ENCODE measurements at places on chromosomes 4 and X.
A peak's percentile ranks its signal among the peaks of the same experiment; 100 is the strongest.

- DNase-seq: no peak
Measured at GRCh38 chr4:147339100-147339499, 141.8 kb upstream of the EDNRA start.

DNA sequence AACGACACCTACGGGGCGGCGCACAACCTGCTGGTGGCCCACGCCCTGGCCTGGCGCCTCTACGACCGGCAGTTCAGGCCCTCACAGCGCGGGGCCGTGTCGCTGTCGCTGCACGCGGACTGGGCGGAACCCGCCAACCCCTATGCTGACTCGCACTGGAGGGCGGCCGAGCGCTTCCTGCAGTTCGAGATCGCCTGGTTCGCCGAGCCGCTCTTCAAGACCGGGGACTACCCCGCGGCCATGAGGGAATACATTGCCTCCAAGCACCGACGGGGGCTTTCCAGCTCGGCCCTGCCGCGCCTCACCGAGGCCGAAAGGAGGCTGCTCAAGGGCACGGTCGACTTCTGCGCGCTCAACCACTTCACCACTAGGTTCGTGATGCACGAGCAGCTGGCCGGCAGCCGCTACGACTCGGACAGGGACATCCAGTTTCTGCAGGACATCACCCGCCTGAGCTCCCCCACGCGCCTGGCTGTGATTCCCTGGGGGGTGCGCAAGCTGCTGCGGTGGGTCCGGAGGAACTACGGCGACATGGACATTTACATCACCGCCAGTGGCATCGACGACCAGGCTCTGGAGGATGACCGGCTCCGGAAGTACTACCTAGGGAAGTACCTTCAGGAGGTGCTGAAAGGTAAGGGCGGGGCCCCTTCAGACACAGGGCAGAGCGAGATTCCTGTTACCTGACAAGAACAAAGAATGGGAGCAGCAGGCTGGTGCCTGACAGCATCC is 11.7 kb downstream of the RPL9 start:
- peak; percentile 16 for DNase-seq

- no peak for DNase-seq
Measured at GRCh38 chrX:9227276-9227675, 193.3 kb upstream of the FAM9B start.

DNA sequence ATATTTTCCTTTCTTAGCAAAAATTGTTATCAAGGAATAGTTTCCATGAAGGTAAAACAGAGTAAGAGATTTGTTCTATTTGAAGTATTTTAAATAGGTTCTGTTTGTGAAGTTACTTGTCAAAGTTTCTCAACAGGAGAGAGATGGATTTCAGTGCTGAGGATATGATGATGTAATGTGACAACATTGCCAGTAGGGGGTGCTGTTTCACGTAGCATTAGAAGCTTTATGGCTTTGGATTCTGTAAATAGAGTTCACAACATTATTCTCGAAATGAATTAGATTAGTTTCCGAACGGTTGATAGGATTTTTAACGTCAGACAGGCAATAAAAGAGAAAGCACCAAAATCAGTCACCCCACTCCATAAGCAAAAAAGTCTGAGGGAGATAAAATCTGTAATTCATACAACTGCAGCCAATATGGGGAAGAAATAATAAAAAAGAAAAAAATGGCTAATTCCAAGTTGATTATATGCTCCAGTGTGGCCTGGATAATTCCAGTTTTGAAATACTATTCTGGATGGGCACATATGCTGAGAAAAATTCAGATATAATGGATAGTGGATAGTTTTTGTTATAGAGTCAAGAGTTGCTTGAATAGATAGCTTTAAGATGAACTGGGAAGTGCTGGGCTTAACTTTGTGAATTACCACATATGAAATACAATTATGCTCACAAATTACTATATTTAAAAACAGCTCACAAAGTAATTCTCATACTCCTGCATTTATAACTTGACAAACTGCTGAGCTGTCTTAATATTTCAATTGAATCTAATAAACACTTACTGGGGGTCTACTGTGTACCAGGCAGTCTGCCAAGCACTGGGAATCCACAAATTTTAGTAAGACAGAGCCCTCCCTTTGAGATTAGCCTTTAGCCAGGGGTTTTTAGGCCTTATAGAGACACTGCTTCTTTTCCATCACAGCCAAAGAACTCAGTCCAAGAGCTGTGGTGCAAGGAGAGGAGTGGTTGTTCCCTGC is 109.1 kb downstream of the GPAT3 start:
- DNase-seq: no peak

- no peak for DNase-seq
Measured at GRCh38 chr4:155608225-155608885, 58.3 kb upstream of the GUCY1A1 start.

GRCh38 chr4:73945674-73946449 is 36.0 kb downstream of the PF4 start:
- DNase-seq: no peak

- DNase-seq: no peak
Measured at GRCh38 chr4:10879411-10880110, 195.0 kb upstream of the CLNK start.

DNA sequence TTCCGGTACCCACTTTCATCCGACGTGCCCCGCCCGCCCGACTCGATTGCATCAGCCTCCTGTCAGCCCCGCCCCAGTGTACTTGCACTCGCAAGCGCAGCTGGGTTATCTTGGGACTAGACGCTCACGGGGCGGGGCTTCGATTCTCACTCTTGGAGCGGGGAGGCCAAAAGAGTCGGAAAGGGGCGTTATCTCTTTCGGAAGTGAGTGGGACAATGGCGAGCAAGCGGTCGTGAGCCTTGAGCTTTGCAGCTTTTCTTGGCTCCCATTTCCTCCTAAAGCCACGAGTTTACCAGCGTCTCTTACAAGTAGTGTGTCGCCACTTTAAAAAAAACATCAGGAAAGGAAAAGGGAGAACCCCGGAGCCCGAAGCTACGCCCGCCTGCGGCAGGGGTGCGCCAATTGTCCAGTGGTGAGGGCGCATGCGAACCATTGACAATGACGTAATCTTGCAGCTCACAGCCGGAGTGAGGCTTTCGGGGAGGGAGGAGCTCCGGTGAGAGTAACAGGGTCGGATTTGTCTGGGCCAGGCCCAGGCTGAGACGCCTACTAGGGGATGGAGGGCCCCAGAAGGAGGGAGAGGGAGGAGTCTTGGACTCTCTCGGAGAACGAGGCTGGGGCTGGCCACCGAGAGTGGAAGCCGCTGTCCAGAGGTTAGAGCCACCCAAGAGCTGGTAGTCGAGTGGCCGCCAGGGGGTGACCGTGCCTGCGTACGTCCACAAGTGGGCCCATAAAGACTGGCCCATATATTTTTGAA is 109.5 kb downstream of the GNL3L start:
- peak; percentile 70 for DNase-seq

- no peak for DNase-seq
Measured at GRCh38 chrX:84044051-84044450, 143.9 kb downstream of the RPS6KA6 start.

- DNase-seq: no peak
Measured at GRCh38 chr4:119962631-119963030, 104.0 kb downstream of the MAD2L1 start.

- DNase-seq: no peak
Measured at GRCh38 chr4:7183780-7184460, 8.4 kb upstream of the SORCS2 start.

- DNase-seq: no peak
Measured at GRCh38 chrX:106178826-106179225, 10.7 kb downstream of the PWWP3B start.

DNA sequence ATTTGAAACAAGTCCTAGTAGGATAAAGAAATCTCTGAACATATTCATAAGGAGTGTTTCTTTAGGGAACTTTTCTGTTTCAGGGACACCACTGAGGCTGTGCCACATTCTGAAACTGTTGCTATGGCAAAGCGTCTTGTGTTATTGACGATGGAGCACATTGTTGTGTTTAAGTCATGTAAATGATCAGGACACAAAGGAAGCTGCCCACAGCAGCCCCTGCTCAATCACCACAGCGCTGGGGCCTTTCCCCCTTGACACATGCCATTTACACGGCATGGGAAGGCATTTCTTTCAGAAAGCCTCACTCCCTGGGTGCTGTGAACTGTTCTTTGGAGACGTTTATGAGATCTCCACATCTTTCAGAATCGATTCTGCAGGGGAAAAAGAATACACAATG is 39.8 kb upstream of the MID1 start:
- DNase-seq: no peak

- DNase-seq: no peak
Measured at GRCh38 chr4:148092316-148093014, 349.7 kb downstream of the NR3C2 start.

GRCh38 chr4:139647184-139647583 is 18.4 kb upstream of the MGST2 start:
- DNase-seq: no peak

- no peak for DNase-seq
Measured at GRCh38 chr4:122329876-122330565, 48.8 kb upstream of the ADAD1 start.

DNA sequence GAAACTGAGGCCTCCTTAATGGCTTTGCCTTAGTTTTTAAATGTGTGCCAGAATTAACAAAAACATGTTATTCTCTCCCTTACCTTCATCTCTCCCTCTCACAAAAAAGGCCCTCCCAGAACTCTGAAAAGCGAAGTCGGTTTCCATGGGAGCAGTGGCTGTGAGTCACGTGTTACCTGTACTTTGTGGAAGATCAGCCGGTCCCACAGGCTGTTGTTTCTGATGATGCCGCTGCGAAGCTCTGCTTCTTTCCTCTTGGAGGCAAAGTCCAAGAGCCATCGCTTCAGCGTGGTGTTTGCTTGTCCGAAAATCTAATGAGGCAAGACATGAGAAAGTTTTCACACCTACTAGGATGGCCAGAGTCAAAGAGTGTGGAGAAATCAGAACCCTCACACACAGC is 32.5 kb upstream of the CENPU start:
- DNase-seq: no peak

DNA sequence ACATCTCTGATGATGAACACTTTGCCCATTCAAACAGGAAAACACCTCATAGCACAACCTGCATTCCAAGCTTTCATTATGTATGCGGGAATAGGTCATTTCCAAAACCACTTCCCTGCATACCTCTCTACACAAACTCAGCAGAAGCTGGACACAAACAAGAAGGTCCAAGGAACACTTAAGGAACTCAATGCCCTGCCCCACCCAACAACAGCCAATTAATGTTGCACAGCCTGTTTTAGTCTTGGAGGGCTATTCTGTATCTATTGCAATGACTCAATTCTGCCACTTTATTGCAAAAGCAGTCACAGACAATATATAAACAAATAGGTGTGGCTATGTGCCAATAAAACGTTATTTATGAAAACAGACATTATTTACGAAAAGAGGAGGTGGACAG is 16.7 kb downstream of the OPHN1 start:
- no peak for DNase-seq

- no peak for DNase-seq
Measured at GRCh38 chr4:113256946-113257345, 207.5 kb downstream of the ANK2 start.

GRCh38 chr4:120004054-120004453 is 62.6 kb downstream of the MAD2L1 start:
- DNase-seq: no peak

GRCh38 chr4:96102541-96103026 is 262.7 kb downstream of the PDHA2 start:
- no peak for DNase-seq

GRCh38 chr4:1852904-1853623 is 2.9 kb downstream of the LETM1 start:
- DNase-seq: no peak

DNA sequence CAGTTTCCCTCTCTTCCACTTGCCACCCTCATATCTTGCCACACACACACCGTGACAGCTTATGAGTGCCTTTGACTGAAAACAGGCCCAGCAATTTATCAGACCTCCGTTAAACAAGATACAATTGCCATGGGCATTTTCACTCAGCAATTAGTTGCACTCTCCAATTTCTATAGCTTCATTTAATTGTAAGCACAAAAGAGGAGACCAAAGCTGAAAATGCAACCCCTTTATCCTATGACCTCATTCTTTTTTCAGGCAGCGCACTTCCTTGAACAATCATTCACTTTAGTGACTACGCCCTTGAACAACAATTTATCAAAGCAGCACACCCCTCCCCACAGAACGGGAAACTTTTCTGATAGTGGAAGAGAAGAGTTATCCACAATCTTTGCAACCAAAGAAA is 4.1 kb downstream of the POF1B start:
- no peak for DNase-seq

DNA sequence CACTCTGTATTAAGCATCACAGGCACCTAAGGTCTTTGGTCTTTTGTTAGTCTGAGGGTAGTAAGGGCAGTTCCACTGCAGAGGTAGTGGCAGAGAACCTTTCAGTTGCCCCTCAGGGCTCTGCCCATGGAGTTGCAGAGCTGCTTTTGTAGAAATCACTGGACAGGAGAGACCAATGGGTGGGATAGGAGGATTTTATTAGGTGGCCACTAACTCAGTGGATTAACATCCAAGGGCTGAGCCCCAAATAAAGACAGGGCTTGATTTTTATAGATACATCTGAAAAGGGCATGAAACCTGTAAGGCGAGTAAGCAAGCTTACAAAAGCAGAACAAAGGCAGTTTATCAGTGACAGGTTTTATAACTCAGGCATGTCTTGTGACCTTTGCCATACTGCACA is 1035.4 kb downstream of the SH3BGRL start:
- DNase-seq: no peak

GRCh38 chrX:13319953-13320352 is at the start of gene ATXN3L:
Gene ATXN3L, minus strand, starts transcription at chrX:13320053. Its CDS starts 119 bp downstream, at chrX:13319934.
- DNase-seq: no peak

DNA sequence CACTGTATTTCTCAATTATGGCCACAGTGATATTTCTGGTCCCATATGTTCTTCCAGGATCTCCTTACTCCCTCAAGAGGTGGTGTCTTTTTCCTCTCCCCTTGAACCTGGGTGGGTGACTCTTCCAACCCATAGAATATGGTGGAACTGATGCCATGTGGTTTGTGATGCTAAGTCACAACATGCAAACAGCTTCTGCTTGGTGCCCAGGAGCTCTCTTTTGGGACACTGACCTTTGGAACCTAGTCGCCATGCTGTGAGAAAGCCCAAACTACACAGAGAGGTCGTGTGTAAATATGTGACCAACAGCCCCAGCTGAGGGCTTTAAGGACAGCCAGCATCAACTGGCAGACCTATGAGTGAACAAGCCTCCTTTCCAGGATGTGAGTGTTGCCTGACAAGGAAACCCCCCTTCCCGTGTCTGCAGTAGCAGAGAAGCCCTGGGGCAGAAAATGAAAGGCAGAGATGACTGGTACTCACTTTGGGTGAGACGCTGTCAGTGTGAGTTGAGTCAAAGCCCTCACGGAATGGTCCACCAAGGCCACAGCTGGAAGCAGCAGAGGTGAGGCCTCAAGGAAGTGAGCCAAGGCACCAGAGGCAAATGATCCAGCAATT is 223.4 kb downstream of the BCOR start:
- no peak for DNase-seq

GRCh38 chrX:118528071-118528737 is 32.6 kb downstream of the DOCK11 start:
- DNase-seq: no peak
